ENCODE measurements at places on chromosomes 5 and 9.

- DNase-seq, result no peak
These were observed 99.5 kb downstream of the VPS13A start for GRCh38 chr9:77276799-77277198.

DNA sequence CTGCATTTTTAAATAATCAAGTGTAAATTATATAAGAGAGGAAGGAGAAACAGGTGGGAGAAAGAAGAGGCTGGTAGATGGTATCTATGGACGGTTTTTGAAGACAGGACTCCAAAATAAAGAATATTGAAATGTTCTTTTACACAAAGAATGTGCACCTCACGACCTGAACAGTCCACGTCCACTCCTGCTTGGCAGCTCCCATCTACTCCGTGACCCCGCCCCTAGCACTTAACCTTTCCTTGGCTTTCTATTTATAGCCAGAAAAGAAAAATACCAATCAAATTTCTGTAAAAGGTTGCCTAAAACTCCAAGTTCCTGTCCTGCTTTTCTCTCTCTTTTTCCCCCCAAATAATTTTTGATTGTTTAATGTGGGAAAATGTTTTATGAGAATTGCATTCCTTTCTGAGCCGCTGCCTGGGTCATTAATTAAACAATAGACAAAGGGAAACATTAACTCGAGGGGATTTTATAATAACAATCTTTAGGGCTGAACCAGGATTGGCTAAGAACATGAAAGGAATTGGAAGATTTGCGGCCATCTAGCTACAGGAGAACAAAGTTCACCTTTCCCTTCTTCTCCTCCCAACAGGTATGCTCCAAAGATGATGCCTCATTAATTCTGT, 173.6 kb upstream of the MAP3K1 start:
- no peak for DNase-seq

DNA sequence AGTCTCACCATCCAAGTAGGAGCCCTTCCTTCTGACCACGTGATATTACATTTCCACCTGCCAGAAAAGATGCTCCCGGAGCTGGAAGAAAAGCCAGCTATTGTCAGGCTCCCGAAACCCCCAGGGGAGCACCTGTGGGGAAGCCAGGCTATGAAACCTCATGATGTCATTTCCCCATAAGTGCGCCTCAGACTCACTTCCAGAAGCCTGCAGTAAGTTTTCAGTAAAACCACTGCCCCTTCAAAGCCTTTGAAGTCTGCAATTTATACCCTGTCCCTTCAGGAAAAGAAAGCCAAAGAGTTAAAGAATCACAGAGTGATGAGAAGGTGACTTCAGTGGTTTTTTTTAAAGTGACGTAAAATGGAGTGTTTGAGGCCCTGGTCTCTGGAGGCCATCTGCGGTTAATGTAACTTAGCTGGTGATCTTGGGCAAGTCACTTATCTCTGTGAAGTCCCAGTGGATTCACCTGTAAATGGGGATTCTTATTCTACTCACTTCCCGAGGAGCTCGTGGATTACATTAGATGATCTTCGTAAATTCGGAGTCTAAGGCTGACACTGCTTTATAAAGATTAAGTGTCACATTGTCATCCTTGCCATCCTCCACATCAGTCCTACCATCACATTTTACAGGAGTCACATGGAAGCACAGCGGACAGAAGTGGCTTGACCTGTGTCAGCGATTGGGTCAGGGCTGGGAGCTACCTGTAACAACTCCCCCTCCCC, 2.6 kb upstream of the SEMA6A start:
- DNase-seq, result no peak

DNA sequence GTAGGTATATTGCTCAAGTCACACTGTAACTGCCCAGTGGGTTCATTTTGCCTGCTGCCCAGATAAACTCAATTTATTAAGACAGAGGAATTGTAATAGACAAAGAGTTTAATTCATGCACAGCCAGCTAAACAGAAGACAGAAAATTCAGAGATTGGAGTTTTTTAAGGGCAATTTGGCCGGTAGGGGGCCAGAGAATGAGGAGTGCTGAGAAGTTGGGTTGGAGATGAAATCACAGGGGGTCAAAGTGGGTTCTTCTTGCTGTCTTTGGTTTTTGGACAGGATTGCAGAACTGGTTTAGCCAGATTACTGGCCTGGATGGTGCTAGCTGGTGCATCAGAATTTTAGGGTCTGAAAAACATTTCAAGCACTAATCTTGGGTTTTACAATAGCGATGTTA, 20.7 kb upstream of the IL33 start:
- no peak for DNase-seq

DNA sequence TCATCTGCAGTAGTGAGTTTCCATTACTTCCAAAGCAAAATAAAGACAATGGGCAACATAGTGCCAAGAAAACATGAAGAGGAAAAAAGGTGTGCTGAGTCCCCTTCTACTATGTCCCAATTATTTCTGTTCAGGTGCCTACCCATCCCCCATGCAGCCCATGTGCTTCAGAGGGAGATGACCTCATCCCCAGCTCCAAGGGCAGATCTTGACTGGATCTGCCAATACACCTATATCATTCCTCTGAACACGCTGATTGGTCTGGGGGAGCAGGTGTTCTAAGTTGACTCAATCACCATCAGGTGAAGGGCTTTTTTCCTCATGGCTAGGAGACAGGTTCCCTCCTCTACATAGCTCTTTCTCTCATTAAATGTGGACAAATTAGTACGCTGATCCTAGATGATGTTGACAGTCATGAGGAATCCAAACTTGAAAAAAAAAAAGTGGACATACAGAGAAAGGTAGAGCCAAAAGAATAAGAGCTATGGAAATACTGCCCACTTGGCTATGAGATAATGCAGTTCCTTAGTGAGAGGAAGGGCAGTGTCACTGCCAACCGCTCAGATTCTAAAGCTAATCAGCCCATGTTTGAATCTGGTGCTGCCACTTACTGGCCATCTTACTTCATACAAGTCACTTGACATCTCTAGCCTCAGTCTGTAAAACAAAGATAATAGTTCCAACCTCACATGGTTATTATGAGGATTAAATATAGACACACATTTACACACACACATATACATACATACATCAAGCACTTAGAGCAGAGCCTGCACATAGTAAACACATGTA, 23.1 kb downstream of the PRELID2 start:
- DNase-seq, result no peak

DNA sequence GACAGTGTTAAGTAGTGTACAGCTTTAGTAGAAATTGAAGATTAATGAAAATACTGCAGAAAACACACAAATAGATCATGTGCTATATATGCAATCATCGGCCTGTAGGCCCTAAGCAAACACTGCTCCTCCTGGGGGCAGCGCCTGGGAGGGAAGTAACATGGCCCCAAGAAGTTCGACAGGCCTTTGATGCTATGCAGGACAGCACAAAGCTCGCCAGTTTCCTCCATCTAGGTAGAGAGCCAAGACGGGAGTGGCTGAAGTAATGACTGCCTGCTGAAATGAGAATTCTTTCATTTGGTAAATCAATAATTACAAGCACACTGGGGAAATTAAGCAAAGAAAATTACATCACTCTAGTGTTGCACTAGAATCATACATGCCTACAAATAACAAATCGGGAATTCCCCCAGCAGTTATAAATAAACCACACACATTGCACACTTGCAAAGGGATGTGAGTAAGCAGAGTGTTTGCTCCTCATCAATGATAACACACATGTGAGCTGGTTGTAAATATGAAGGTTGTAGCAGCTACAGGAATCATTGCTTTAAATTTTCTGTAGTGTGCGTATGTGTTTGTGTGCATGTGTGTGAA, 219.9 kb upstream of the NFIL3 start:
- no peak for DNase-seq

DNA sequence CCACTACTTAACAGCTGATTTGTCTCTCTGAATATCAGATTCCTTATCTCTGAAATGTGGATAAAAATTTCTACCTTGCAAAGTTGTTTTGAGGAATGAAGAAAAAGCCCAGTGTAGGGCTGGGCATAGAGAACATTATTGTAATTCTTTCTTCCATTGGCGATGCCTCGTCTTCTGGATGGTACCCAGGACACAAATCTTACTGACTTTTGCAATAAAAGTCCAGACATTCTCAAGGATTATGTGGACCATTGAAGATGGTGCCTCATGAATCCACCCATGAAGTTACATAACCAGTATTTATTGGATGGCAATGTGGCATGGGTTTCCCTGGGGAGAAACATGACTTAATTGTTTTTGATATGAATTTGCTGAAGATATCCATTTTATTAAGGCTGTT, 33.1 kb downstream of the NNT start:
- no peak for DNase-seq

GRCh38 chr5:56282951-56283350, 49.8 kb upstream of the ANKRD55 start:
- DNase-seq, result no peak

DNA sequence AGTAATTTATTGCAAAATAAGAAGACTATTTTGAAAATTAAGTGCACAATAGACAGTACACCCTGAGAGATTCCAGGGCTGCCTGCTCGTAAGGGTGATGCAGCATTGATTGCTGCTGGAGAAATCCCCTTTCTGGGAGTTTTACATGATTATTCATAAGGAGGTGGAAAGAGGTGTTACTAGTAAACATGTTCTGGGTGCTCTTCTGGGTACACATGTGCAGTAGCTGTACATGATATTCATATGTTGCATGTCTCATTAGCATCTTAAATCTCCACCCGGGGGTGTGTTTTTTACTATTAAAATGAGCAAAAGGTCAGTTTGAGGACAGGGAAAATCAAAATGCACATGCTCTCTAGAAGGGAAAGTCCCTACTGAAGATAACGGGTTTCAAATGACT, 264.8 kb downstream of the CDK5RAP2 start:
- no peak for DNase-seq

GRCh38 chr5:132032196-132032595, 20.7 kb upstream of the ACSL6 start:
- DNase-seq, result no peak

- no peak for DNase-seq
These were observed 13.6 kb upstream of the NEUROG1 start for GRCh38 chr5:135549413-135549812.

DNA sequence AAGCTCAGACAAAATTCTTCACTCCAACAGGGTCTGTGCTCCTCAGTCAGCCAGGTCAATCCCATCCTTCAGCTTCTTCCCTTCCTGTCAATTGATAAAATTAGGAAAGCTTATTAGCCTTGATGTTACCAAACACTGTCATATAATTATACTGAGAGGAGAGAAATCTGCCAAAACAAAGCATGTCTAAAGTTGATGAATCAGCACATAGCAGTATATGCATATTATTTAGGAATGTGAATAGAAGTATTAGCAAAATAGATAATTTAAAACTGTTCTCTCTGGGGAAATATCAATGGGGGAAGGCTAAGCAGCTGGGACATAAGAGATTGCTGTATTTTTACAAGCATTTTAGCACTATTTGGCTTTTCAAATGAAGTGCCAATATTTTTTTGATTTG, 107.1 kb downstream of the SAXO1 start:
- DNase-seq, result no peak

DNA sequence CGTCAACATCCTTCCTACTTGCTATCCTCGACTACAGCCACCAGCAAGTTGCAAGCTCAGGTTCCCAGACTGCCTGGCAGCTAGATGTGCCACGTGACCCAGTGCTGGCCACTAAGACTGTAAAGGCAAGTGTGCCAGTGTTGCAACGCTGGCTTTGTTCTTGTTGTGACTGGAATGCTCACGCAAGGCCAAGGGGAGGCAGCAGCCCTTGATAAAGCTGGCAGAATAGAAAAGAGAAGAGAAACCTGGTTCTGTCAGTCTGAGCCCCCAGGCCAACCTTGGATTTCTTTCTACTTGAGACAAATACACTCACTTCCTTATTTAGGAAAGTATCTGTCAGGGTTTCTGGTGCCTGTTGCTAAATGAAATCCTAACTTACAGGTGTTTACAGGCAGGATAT, 113.0 kb downstream of the KLHL3 start:
- no peak for DNase-seq

DNA sequence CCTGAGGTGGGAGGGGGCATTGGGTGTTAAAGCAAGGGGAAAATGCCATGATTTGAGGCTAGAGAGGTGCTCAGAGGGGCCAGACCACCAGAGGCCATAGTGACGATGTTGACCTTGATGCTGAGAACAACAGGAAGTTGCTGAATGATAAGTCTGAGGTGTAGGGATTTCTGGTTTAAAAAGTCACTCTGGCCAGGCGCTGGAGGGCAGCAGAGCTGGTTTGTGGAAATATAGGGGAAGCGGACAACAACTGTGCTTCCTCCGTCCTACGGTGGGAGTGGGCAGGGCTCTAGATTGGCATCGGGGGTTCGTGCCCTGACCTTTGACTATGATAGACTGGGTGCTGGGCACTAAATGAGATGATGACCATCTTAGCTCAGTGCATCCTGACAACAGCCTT, 44.7 kb downstream of the STOM start:
- DNase-seq, result no peak

GRCh38 chr9:70410368-70410767, 4.1 kb downstream of the KLF9 start:
- no peak for DNase-seq

- DNase-seq, result no peak
These were observed 181.8 kb upstream of the ELL2 start for GRCh38 chr5:96143450-96143849.

- DNase-seq, result no peak
These were observed 45.3 kb downstream of the SLC36A1 start for GRCh38 chr5:151492729-151493128.

GRCh38 chr9:112542593-112543292, 56.1 kb downstream of the KIAA1958 start:
- no peak for DNase-seq
